HuH-7 (cell line): ENCODE measurements at places on chromosomes 12 and 14.

DNA sequence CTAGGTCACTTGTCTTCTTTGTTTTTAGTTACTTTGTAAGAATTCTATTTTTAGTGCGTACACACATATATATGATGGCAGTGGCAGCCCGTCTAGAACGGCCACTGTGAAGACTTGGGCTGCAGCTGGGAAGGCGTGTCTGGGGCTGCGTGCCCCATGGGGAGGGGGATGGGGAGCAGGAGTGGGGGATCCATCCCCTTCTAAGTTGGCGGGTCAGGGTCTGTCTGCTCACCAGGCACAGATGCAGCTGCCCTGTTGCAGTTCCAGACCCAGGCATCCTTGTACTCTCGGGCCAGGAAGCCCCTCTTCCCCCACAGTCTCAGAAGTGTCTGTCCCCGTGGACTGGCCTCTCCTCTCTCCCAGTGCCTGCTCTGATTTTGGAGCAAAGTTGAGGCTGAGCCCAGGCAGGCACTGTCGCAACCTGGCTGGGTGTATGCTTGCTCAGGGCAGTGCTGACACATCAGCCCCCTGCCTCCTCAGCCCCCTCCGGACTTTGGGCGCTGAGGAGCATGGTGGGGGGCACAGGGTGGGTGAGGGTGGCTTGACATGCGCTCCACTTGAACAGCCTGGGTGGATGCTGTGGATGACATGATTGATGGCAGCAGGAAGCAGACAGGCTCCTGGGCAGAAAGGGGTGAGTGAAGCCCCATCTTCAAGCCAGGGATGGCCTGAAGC, 271.2 kb upstream of the NAV3 start:
- DNase-seq: no peak

- DNase-seq: no peak
Measured at GRCh38 chr14:28755198-28755815, 11.3 kb upstream of the FOXG1 start.

- DNase-seq: peak; percentile 6
Measured at GRCh38 chr14:57461777-57462320, 31.8 kb downstream of the CCDC198 start.

DNA sequence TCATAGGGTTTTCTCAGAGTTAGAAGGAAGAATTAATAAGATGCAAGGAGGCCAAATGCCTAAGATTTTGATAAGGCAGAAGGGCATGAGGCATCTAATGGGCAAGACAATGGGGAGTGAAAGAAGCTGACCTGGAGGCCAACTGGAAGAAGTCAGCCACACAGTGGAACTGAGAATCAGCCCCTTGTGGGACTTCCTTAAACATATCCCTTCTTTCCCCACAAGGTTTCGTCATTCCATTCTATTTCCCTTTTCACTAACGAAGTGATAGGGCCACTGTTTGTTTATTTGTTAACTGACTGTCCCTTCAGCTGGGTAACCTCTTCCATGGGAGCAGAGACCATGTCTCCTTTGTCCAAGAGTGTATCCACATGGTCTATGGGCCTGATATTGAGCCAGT, 86.2 kb downstream of the HELB start:
- DNase-seq: no peak

DNA sequence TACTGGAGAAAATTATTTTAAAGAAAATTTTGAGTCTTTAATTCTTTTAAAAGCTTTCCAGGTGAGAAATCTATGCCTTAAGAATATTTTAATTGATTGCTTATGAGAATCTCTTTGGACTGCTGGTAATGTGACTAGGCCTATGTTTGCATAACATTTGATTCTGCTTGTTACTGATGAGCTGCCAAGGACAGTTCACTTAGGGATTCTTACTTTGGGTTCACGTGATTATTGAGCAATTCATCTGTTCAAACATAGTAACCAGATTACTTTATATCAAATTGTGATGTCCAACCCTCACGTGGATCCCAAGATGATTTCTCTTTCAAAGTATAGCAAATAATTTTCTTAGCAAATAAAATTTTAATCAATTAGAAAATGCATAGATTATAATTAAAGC, 27.4 kb upstream of the ABCD2 start:
- no peak for DNase-seq

GRCh38 chr14:68679746-68680467, 113.0 kb downstream of the ZFP36L1 start:
- no peak for DNase-seq

GRCh38 chr14:90782892-90783291, 33.3 kb downstream of the TTC7B start:
- DNase-seq: no peak

DNA sequence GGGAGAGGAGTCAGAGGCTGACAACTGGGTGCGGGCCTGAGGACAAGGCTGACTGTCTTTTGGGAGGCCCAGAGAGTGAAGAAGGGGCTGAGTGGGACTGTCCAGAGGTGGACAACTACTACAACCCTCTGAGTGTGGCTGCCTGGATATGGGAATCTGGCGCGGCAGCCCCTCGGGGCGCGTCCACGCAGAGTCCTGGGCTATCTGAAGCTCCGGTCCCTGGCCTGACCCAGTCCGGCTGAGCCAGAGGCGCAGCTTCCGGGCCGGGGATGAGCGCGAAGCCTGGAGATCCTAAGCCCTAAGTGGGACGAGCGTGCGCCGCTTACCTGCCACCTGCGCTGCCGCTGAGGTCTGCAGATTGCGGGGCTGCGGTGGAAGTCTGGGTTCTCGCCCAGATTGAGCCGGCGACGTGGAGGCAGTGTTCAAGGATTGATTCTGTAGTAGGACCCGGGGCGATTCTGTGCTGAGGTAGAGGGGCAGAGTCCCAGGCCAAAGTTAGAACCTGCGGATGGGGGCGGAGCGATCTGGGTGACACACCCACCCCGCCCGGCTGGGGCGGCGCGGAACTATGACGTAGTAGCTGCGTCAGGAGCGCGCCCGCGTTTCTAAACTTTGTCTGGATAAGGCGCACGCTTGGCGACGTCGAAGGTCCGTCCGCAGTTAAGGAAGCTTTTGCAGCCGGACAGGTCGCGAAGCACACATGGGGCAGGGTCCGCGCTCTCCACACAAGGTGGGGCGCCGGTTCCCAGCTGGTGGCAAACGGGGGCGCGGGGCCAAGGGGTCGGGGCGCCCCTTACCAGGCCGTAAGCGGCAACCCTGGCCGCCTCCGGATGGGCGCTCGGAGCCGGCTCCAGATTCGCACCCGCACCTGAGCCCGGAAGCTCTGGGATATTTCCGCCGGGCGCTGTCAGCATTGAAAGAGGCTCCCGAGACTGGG, at the start of the genes DHRS1 and NOP9:
TSS of gene DHRS1 (minus strand) at position 526 of the 937 bp plus-strand sequence. CDS start 674 bp downstream, outside the sequence.
TSS of gene NOP9 (plus strand) at position 596 of the 937 bp plus-strand sequence. CDS start at position 701, 105 bp downstream.
- peak; percentile 87 for DNase-seq

GRCh38 chr12:13293096-13293495, 96.6 kb downstream of the EMP1 start:
- no peak for DNase-seq

- DNase-seq: no peak
Measured at GRCh38 chr12:3965046-3965445, 91.8 kb upstream of the PARP11 start.

GRCh38 chr14:85852906-85853305, 323.0 kb downstream of the FLRT2 start:
- no peak for DNase-seq

GRCh38 chr14:54535126-54535525, 25.4 kb downstream of the CGRRF1 start:
- no peak for DNase-seq

GRCh38 chr14:74841230-74842207, 34.4 kb downstream of the PROX2 start:
- no peak for DNase-seq

GRCh38 chr14:65958664-65959562, 527.3 kb upstream of the CCDC196 start:
- peak; percentile 15 for DNase-seq

- no peak for DNase-seq
Measured at GRCh38 chr14:67079846-67080245, 109.4 kb upstream of the GARIN2 start.

GRCh38 chr14:59140106-59140843, 48.2 kb upstream of the DAAM1 start:
- no peak for DNase-seq

DNA sequence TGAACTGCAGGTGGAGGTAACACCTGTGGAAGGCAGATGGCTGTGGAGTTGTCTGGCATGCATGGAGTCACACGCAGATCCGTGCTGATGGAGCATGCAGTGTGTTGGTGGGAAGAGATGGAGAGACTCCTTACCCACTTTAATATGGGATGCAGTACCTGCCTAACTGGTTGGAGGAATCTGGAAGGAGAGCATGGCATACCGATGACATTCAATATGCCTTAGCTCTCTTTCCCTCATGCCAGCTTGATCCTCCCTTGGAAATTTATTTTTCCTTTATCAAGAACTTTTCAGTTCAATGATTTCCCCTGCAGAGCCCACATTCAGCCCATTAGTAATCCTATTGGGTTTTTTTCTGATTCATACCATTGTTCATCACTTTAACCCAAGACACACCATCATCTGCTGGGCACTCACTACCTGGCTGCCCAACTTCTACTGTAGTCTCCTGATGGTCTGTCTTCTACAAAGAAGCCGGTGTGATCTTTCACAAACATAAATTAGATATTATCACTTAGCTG, 25.9 kb upstream of the NR2C1 start:
- DNase-seq: no peak

GRCh38 chr12:6825398-6826124, 2.6 kb upstream of the P3H3 start:
- DNase-seq: peak; percentile 97

DNA sequence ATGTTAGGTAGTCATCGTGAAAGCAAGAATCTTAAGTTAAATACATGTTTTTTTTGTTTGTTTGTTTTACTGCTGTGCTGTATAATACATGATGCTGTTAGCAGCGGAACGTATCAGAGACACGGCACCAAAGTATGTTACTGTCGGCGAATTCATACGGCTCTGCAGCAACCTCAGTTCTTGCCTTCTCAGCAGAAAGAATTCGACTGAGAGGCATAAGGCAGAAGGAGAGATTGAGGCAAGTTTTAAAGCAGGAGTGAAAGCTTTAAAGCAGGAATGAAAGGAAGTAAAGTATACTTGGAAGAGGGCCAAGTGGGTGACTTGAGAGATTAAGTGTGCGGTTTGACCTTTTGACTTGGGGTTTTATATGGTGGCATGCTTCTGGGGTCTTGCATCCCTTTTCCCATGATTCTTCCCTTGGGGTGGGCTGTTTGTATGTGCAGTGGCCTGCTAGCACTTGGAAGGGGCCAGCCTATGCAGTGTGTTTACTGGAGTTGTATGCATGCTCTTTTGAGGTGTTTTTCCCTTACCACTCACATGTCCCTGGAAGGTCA, 23.7 kb downstream of the LEMD3 start:
- DNase-seq: no peak

DNA sequence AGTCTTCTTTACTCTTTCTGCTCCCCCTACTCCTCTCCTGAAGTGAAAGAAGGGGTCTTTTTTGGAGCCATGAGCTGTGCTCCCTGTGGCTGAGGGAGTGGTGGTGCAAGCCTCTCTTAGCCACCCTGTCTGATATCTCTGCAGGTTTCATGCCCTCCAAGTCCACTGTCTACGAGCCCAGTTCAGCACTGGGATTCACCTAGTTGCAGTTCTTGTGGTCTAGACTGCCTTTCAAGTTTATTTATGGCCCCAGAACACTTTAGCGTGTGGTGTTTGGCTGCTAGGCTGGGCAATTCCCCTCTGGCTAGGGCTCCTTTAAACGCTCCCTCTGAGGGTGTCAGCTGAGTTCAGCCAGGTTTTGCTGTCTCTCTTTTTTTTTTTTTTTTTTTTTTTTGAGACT, 908.6 kb downstream of the TRHDE start:
- no peak for DNase-seq

DNA sequence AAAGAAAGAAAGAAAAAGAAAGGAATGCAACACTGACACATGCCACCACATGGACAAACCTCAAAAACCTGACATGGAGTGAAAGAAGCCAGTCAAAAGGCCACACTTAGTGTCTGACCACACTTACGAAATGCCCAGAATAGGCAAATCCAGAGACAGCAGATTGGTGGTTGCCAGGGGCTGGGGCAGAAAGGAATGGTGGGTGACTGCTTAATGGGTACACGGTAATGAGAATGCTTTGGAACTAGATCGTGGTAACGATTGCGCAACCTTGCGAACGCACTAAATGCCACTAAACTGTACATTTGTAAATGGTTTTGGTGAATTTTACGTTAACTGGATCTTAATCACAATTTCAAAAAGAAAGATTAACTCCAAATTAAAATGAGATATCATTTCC, 39.5 kb downstream of the SCARB1 start:
- DNase-seq: no peak

- no peak for DNase-seq
Measured at GRCh38 chr12:46574847-46575246, 202.3 kb upstream of the SLC38A2 start.

DNA sequence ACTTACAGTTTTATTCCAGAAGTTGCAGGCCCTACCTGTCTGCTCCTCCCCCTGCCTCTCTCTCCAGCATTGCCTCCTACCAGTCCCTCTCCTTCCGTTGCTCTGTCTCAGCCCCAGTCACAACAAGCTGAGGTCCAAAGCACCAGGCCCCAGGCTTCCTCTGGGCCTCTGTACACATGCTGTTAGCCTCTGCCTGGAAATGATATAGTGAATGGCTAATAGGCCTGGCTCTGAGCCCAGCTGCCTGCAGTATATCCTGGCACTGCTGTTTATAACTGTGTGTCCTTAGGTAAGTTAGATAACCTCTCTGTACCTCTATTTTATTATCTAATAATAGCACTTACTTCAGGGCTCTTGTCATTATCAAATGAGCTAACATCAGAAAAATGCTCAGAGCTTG, 114.9 kb upstream of the PWP1 start:
- no peak for DNase-seq

GRCh38 chr12:27472604-27473003, 26.1 kb downstream of the SMCO2 start:
- no peak for DNase-seq

- no peak for DNase-seq
Measured at GRCh38 chr12:57091638-57092528, 3.0 kb downstream of the NAB2 start.

GRCh38 chr12:96208346-96208745, 14.2 kb downstream of the ELK3 start:
- DNase-seq: no peak

DNA sequence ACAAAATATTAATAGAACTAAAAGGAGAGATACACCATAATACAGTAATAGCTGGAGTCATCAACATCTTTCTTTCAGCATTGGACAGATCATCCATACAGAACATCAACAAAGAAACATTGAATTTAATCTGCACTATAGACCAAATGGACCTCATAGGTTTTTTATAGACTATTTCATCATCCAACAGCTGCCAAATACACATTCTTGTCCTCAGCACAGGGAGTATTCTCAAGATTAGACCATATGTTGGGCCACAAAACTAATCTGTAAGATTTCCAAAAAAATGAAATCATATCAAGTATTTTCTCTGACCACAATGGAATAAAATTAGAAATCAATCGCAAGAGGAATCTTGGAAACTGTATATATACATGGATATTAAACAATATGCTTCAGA, 86.9 kb downstream of the FSCB start:
- DNase-seq: no peak

DNA sequence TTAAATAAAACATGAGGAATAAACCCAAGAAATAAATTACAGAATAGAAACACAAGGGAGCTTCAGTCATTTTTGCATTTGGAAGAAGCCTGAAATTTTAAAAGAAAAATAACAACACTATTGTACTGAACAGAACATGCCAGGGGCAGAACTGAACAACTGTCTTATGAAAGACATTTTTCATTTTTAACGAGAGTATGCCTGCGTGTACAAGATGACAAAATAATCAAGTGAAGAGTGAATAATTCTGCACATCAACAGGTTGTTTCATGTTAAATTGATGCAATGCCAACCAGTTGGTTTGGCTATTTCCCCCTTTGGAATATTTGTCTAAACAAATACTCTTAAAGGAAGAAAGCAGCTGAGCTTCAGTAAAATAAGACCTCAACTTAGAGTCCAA, 103.3 kb upstream of the BTG1 start:
- no peak for DNase-seq
